A673 (cell line): ENCODE measurements at places on chromosomes 2 and 18. TPM values are rescaled to one million over a fixed set of nuclear protein-coding genes. Genes with fewer than 3 reads are reported as not detected.

DNA sequence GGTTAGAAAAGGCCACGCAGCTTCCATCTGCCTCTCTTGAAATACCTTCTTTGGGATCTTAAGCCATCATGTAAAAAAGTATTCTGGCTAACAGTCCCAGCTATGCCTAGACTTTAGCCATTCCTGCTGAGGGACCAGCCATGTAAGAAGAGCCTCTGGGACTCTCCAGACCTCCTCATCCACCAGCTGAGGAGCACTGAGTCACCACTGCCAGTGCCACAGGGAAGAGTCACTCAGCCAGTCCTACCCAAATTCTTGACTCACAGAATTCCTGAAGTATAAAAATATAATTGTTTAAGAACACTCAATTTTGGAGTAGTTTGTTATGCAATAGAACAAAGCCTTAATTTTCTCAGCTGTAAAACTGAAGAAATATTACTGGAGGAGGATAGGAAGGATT, 436.7 kb downstream of the ZEB2 start:
- no peak for DNase-seq

- peak; percentile 66 for DNase-seq
Observed at GRCh38 chr2:67476809-67477790, 80.0 kb downstream of the ETAA1 start.

GRCh38 chr2:3587432-3587831, 7.5 kb upstream of the COLEC11 start:
- DNase-seq = no peak

DNA sequence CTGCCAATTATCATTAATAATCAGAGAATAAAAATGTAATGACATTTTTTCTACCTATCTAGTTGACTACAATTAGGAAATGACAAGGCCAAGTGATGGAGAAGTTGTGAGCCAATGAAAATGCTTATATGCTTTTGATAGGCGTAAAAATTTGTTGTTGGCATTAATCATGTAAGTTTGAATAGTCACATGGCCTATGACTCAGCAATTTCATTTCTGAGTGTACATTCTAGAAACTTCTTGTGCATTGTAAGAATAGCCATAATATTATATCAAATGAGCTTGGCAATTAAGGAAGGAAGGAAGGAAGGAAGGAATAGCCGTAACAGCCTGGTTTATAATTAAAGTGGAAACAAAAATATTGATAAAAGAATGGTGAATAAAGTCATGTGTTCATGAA, 179.9 kb downstream of the PTH2R start:
- no peak for DNase-seq

- no peak for DNase-seq
Observed at GRCh38 chr18:42929857-42930256, 185.6 kb downstream of the RIT2 start.

- no peak for DNase-seq
Observed at GRCh38 chr18:35770376-35771014, 189.0 kb downstream of the GALNT1 start.

- no peak for DNase-seq
Observed at GRCh38 chr2:28662044-28662443, 89.6 kb upstream of the PPP1CB start.

DNA sequence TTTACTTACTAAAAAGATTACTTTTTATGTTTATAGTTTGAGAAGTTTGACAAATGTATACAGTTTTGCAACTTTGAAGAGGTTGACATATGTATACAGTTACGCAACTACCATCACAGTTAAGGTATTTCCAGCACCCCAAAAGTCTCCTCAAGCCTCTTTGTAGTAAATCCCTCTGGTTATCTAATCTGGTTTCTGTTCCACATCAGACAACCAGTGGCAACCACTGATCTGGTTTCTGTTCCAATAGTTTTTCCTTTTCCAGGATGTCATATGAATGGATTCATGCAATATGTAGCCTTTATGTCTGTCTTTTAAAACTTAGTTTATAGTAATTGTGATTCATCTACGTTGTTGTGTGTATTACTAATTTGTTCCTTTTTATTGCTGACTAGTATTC, 23.5 kb downstream of the IFIH1 start:
- no peak for DNase-seq

DNA sequence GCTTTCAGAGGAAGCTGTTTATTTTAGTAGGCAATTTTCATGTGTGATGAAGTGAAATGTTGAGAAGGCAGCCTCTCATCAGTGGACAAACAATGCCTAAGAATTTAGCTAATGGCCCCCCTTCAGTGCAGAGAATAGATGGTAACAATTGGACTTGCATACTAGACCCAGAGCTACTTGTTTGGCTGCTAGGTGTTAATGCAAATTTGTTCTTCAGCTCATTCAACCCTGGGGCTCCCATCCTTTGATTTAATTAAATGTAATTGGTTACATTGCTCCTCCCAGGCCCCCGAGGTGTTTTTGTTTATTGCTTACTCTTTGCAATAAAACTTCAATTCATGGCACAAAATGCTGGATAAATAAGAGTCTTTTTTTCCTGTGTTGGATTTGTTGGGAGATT, 68.6 kb downstream of the CAMKMT start:
- no peak for DNase-seq

DNA sequence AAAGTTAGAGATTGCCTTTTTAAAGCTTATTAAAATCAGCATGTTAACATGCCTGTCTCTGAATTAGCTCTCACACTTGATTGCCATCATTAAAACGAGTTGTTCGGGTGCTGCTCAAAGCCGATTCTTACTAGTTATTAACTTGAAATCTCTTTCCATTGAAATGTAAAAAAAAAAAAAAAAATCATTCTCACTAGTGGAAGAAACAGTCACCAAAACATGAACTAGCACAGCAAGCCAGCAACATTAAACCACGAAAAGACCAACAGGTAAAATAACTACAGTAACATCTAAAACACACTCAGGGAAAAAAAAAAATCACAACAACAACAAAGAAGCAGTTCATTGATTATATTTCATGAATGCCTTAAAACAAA, 264.5 kb downstream of the MEIS1 start:
- DNase-seq = no peak

The ANO7 gene
- total RNA-seq = 0.45 and 0.96 TPM in 2 replicates
